ENCODE measurements at places on chromosomes 4 and X.
A peak's percentile ranks its signal among the peaks of the same experiment; 100 is the strongest.

DNA sequence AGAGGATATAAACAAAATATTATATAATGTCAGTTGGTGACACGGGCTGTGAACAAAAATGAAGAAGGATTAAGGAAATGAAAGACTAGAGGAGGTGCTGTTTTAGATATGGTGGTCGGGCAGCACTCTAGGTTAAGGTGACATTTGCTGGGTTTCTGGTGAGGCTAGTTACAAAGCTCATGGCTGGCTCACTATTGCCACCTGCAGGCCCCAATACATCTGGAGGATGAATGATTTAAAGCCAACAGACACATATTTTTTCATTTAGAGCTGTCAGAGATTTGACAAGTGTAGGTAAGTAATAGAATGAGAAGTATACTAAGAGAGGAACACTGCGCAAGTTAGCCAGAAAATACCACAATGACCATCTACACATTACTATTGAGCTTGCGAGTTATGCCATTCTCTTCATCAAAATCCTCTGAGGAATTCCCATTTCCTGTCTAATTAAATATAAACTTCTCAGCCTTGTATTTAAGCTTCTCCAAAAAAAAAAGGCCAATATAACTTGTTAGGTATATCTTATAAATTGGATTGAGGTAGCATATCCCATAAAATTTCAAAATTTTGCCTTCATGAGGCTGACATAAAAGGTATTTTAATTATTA lies 6.4 kb upstream of the FGG start:
- no peak for DNase-seq
- H3K27ac ChIP-seq, result no peak overlapping the region
- H3K27me3 ChIP-seq, result no peaks in the 10 kb centered on the region

DNA sequence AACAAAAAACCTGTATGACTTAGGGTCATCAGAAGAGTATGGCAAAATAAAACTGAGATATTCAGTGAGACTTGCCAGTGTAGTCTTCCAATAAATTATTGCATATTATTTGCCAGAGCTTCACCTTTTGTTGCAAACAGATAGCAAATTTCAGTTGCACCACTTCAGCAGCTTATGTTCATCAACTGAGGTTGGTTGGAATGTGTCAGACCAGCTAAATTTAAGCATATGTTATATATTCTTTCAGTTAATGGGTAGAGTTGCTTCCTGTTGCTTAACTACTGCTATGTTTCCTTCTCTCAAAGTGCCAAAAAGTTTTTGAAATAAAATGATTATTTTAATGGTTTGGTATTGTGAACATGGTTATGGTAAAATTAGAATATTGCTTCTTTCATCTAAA lies 61.5 kb downstream of the GALNT7 start:
- H3K4me3 ChIP-seq, result no peak overlapping the region
- no peak overlapping the region for H3K27ac ChIP-seq
- H3K27me3 ChIP-seq, result no peaks in the 10 kb centered on the region
- no peak for DNase-seq
- peaks cover 5% of the 10 kb centered on the region for H3K4me1 ChIP-seq

DNA sequence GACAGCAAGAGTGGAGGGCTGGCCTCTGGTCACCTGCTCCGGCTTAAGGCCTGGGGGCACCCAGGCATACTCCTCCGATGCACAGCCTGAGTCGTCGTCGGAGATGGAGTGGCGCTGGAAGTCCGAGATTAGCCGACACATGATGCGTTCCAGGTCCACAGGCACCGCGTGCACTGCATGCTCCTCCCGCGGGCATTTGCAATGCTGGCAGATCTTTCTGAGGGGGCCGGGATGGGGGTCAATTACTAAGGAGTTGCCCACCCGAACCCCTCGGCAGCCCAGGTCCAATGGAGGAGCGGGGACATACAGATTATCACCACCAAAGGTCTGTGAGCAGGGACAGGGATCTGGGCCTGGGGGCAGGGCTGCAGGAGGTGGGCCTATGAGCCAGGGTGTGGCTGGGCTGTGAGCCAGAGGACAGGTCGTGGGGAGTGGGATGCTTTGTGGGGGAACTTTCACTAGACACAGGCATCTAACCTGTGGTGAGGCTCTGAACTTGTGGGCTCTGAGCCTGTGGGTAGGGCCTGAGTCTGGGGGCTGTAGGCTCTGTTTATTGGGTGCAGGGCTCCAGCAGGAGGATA lies 2.4 kb downstream of the PRICKLE3 start:
- peaks cover 15% of the 10 kb centered on the region for H3K4me1 ChIP-seq
- H3K27me3 ChIP-seq, result no peaks in the 10 kb centered on the region
- peaks cover 34% of the 10 kb centered on the region for H3K36me3 ChIP-seq
- peak overlapping the region; percentile 88 for H3K27ac ChIP-seq
- DNase-seq, result no peak

DNA sequence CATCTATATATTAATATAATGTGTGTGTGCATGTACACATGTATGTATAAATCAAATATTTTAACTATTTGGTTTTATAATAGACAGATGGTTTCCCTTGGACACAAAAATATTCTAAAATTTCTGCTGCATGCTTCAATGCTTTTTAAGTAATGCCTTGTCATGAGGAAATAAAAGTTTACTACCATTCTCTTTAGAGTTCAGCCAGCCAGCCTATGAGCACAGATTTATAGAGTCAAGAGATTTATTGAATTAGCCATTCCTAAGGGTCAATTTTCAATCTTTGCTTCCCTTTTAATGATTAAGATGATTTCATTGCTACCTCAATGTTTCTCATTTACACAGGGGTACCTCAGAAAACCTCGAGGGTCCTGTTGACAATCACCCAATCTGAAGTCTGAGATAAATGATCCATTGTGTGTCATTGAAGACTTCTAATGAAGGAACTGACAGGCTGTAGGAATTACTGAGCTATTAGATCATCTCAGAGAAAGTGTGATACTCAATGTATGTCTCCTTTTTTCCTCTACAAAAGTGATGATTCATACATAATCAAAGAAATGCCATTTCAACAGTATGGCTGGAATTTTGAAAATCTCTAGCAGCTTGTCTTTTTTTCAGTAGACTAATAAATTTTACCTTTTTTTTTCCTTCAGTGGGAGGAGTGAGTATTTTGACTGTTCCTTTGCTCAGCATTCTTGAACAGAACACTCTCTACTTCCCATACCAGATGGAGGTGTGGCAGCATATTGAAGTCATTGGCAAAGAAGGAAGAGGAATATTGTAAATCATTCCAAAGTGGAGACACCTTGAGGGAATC lies 222.6 kb upstream of the PCDH18 start:
- no peaks in the 10 kb centered on the region for H3K27me3 ChIP-seq
- H3K27ac ChIP-seq, result no peak overlapping the region
- no peak for DNase-seq
- no peak overlapping the region for H3K4me3 ChIP-seq

- H3K4me3 ChIP-seq, result no peak overlapping the region
- no peak for DNase-seq
- H3K27ac ChIP-seq, result no peak overlapping the region
Measured at GRCh38 chr4:111046811-111047210, 423.9 kb upstream of the PITX2 start.

DNA sequence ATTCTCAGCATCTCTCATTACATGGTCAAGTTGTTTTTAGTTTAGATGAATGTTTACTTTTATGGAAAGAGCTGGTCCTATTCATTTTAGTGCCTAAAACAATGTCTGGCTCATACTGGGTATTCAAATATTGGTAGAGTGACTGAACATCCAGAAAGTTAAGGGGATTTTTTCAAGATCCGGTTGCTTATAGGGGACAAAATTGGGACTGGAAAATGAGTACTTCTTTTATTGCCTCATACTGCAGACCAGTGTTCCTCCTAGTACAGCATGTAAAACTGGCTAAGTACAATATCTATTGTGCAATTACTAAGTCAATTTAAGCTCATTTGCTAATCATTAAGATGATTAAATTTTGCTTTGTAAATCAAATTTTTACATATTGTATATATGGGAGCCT lies 13.9 kb downstream of the RP2 start:
- H3K36me3 ChIP-seq, result no peaks in the 10 kb centered on the region
- no peak overlapping the region for H3K4me3 ChIP-seq

- no peak for DNase-seq
- peaks cover 28% of the 10 kb centered on the region for H3K4me1 ChIP-seq
- H3K27ac ChIP-seq, result peak overlapping the region; percentile 86
- peak overlapping the region; percentile 79 for H3K4me3 ChIP-seq
- peaks cover 8% of the 10 kb centered on the region for H3K36me3 ChIP-seq
- no peaks in the 10 kb centered on the region for H3K27me3 ChIP-seq
Measured at GRCh38 chr4:103075435-103075893, 1.1 kb downstream of the SLC9B2 start.

GRCh38 chrX:123493857-123494256 lies 239.0 kb downstream of the THOC2 start:
- no peak overlapping the region for H3K27ac ChIP-seq
- no peaks in the 10 kb centered on the region for H3K36me3 ChIP-seq
- no peak for DNase-seq
- H3K4me1 ChIP-seq, result no peaks in the 10 kb centered on the region
- no peaks in the 10 kb centered on the region for H3K27me3 ChIP-seq
- H3K4me3 ChIP-seq, result no peak overlapping the region

- H3K36me3 ChIP-seq, result no peaks in the 10 kb centered on the region
- DNase-seq, result no peak
- H3K4me1 ChIP-seq, result no peaks in the 10 kb centered on the region
- no peak overlapping the region for H3K27ac ChIP-seq
Measured at GRCh38 chr4:56742080-56742871, 61.2 kb upstream of the HOPX start.

GRCh38 chr4:98932539-98932938 lies 3.6 kb upstream of the EIF4E start:
- DNase-seq, result no peak
- H3K36me3 ChIP-seq, result no peaks in the 10 kb centered on the region
- H3K4me3 ChIP-seq, result no peak overlapping the region
- H3K27ac ChIP-seq, result peak overlapping the region; percentile 20

DNA sequence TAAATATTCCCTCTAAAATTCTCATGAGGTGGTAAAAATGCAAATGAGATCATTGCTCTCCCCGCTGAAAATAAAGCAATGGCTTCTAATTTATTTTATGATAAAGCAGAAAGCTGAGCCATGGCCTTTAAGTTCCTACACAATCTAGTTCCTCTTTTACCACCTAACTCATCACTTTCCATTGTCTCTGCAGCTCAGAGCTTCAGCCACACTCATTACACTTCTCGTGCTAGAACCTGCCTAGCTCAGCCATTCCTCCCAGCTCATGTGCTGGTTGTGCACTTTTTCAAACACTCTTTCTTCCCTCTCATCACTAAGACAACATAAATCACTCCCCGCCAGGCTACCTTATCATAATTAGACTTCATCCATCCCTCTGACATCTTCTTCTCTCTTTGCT lies 1112.1 kb upstream of the PRKX start:
- H3K4me1 ChIP-seq, result no peaks in the 10 kb centered on the region
- no peaks in the 10 kb centered on the region for H3K36me3 ChIP-seq
- no peak overlapping the region for H3K4me3 ChIP-seq
- H3K27ac ChIP-seq, result no peak overlapping the region

- no peak for DNase-seq
- H3K36me3 ChIP-seq, result no peaks in the 10 kb centered on the region
- H3K4me1 ChIP-seq, result no peaks in the 10 kb centered on the region
- no peak overlapping the region for H3K27ac ChIP-seq
Measured at GRCh38 chrX:34734383-34734782, 77.3 kb upstream of the TMEM47 start.

DNA sequence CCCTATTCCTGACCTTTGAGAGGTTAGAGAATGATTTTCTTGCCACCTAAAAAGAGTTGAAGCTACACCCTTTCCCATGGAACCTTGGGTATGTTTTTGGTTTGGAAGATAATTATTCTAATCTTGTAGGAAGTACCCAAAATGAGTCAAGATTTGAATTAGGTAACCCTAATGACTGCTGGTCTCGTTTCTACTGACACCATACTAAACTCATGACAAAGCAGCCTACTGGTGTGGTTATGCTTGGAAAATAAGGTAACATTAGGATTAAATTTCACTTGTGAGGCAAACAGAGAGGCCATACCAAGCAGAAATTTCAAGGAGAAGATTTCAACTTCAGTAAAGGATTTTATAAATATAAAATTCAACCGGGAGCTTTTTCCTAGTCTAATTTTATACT lies 107.9 kb downstream of the FBXW7 start:
- no peaks in the 10 kb centered on the region for H3K27me3 ChIP-seq
- H3K4me1 ChIP-seq, result peaks cover 11% of the 10 kb centered on the region
- no peak overlapping the region for H3K4me3 ChIP-seq
- DNase-seq, result no peak
- H3K27ac ChIP-seq, result no peak overlapping the region

DNA sequence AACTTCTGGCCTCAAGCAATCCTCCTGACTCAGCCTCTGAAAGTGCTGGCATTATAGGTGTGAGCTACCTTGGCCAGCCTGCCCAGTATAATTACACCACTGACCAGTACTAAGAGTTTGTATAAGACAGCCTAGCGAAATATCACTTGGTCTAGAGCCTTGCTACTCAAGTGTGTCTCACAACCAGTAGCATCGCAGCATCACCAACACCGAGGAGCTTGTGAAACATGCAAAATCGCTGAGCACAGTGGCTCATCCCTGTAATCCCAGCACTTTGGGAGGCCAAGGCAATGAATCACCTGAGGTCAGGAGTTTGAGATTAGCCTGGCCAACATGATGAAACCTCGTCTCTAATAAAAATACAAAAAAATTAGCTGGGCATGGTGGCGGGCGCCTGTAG lies 102.0 kb upstream of the GATB start:
- no peak for DNase-seq
- no peak overlapping the region for H3K27ac ChIP-seq
- peaks cover 21% of the 10 kb centered on the region for H3K4me1 ChIP-seq
- no peaks in the 10 kb centered on the region for H3K36me3 ChIP-seq

GRCh38 chrX:66053414-66053813 lies 13.5 kb upstream of the VSIG4 start:
- H3K36me3 ChIP-seq, result no peaks in the 10 kb centered on the region
- no peaks in the 10 kb centered on the region for H3K27me3 ChIP-seq
- H3K27ac ChIP-seq, result no peak overlapping the region
- no peaks in the 10 kb centered on the region for H3K4me1 ChIP-seq
- no peak for DNase-seq

DNA sequence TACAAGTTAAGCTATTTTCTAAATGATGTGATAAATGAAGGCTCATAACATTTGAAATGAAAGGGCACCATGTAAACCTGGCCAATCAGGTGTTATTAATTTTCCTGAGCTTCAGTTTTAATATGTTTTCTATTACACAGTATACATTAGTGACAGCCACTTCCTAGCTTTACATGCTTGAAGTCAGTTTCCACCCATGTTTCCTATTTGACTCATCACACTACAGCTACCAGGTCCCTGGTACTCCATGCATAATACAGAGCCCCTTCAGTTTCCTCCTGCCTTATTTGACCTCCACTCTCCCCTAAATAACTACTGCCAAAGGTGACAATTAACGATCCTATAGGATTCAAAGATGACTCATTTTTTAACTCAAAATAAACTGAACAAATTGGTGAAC lies 18.3 kb downstream of the ZNF518B start:
- peaks cover 4% of the 10 kb centered on the region for H3K4me1 ChIP-seq
- no peak overlapping the region for H3K27ac ChIP-seq
- H3K27me3 ChIP-seq, result no peaks in the 10 kb centered on the region
- no peak overlapping the region for H3K4me3 ChIP-seq

DNA sequence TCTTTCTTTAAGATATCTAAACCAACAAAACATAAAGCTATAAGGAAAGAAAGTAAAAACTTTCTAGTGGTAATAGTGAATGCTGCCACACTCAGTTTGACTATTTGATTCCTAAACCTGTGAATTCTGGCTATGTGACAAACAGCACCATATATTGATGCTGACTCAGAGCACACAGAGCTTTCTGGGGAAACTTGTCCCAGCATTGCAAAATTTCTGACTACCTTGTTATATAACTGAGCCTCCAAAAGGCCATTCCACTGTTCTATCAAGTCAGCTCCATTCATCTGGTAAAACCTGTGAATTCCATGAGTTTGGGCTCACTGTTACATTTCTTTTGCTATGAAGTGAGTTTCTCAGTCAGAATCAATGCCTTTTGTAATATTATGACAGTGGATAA lies 1229.7 kb downstream of the PCDH18 start:
- H3K36me3 ChIP-seq, result no peaks in the 10 kb centered on the region
- no peaks in the 10 kb centered on the region for H3K27me3 ChIP-seq
- no peaks in the 10 kb centered on the region for H3K4me1 ChIP-seq
- no peak for DNase-seq
- H3K4me3 ChIP-seq, result no peak overlapping the region
- H3K27ac ChIP-seq, result no peak overlapping the region
